RPMI7951 (cell line): ENCODE measurements at places on chromosomes 5 and 9. TPM values are rescaled to one million over a fixed set of nuclear protein-coding genes. Genes with fewer than 3 reads are reported as not detected.

DNA sequence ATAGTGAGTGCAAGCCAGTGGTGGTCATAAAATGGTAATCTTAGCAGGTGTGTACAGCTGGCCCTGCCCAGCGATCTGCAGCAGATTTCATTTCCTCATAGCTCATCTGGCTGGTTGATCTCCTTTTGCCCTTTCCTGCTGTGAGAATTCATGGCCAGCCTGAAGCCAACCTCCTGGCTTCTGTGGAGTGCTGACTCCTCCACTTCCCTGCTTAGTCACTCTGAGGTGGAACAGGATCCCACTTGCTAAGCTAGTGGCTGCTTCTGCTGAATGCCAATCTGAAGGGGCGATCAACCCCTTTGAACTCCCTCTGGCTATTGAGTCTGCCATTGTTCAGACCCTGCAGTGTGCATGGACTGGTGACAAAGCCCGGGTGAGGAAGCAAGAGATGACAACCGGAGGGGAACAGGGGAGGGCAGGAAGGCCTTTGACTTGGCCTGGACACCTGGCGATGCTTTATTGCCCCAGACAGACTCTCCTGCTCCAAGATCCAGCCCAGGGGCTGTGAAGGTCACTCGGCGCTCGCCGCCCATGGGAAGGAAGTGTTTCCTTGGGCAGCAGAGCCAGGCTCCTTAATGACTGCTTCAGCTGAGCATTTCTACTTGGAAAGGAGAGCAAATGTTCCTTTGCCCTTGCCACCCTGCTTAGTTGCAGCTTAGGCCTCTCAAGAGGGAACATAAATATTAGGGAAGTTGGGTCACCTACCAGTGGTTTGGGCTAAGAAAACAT is 341.1 kb downstream of the ZSWIM6 start:
- peak; percentile 33 for DNase-seq

GRCh38 chr9:17783227-17783626 is 204.4 kb downstream of the SH3GL2 start:
- no peak for DNase-seq

Gene DBH
- total RNA-seq, result not detected in 2 replicates

GRCh38 chr9:84996029-84996428 is 326.5 kb downstream of the NTRK2 start:
- no peak for DNase-seq

DNA sequence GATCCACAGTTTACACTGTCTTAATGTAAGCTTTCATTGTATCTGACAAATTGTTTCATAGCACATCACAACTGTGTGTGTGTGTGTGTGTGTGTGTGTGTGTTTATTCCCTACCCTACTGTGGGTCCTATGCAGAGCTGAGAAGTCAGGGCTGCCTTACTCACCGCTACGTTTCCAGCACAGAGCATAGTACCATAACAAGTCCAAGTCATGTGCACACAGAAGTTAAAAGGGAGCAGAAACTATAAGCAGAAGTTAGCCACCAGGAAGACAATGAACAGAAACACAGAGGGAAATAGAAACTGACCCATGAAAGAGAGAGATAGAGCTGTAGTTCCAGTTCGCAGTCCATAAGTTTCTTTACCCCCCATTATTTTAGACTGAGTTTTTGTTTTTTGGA is 38.2 kb upstream of the DMXL1 start:
- no peak for DNase-seq

Gene C5orf52
- not detected in 2 replicates for total RNA-seq
